Right lobe of liver (tissue), 6 donors: ENCODE measurements at places on chromosomes 7 and 10. TPM values are rescaled to one million over a fixed set of nuclear protein-coding genes. Genes with fewer than 3 reads are reported as not detected.

DNA sequence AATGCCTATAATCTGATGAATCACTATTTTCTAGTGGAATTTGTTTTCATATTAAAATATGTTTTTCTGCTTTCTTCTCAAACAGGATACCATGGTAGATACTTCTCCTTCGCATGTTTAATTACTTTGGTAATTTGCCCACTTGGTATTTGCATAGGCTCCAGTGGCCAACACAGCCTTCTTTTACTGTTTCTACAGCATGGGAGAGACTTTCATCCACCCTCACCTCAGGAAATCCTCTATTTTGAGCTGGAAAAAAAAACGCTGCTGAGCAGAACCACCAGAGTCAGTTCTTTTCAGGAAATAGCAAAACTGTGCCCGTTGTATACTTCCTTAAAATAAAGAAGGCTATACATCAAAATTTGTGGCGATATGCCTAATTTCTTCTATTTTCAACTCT is 213.3 kb downstream of the MDFIC start:
- DNase-seq = no peak

GRCh38 chr7:19368491-19368925 is 223.3 kb upstream of the FERD3L start:
- no peak for DNase-seq

DNA sequence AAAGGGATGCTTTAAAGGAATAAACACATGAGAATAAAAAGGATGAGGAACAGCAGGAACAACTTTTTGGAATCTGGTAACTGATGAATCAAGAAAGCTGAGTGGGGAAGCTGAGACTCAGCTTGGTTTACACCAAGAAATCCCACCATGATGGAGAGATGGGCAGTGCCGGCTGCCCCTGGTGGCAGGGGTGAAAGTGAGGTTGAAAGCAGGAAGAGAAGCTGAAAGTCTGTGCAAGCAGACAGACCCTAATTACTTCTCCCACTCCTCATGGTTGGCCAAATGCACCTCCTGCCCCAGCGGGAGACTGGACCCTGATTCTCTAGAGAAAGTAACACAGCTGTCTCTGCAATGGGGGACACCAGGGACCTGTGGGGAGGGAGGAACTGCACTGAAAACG is 57.6 kb upstream of the NANOS1 start:
- DNase-seq = no peak

- DNase-seq = no peak
Measured at GRCh38 chr7:124779194-124779593, 13.6 kb upstream of the GPR37 start.

DNA sequence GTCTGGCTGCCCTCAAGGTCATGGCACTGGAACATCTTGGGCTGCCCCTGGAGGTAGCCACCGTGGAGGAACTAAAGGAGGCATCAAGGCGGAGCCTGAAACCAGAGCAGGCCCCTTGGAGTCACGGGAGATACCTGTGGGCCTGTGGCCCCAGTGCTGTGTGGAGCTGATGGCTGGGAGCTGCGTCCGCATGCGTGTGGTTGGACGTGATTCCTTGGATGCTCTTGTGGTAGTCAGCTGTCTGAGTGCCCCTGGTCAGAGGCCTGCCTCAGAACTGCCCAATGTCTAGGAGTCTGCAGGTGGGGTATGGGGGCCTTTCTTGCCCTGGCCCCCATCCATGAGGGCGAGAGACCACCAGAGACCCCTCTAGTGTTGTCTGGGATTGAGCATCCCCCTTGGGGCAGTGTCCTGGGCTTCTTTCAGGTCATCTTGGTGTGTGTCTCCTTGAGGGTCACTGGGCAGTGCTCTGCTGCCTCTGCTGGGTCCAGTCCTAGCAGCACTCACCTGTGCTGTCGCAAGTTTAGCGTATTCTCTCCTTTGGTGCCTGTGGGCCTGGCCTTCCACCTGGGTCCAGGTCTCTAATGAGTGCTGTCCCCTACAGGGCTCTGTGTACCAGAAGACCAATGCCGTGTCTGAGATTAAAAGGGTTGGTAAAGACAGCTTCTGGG is 8.1 kb downstream of the PGAM2 start:
- no peak for DNase-seq

DNA sequence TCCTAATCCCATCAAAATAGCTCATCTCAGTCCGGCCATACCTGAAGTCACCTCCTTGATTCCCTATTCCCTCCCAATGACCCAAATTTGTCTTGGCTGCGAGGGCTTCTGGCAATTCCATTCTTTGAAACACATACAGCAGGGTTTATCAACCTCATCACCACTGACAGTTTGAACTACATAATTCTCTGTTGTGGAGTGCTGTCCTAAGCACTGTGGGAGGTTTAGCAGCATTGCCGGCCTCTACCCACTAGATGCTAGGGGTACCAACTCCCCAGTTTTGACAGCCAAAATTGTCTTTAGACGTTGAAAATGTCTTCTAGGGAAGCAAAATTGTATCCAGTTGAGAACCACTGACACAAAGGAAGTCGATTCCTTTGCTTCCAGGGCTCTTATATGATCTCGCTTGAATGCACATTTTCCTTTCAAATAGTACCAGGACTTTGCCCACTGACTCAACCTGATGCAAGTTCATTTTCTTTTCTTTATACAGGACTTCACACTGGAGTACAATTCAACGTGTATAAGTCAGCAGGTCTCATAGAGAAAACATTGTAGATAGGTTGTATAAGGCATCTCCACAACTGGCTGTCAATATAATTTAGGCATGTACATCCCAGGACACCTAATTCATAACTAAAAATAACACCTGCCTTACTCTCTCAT is 133.3 kb downstream of the STRA8 start:
- DNase-seq = no peak

The GPR15LG gene
- not detected for total RNA-seq

The BMPER gene
- total RNA-seq = 14.8 TPM

DNA sequence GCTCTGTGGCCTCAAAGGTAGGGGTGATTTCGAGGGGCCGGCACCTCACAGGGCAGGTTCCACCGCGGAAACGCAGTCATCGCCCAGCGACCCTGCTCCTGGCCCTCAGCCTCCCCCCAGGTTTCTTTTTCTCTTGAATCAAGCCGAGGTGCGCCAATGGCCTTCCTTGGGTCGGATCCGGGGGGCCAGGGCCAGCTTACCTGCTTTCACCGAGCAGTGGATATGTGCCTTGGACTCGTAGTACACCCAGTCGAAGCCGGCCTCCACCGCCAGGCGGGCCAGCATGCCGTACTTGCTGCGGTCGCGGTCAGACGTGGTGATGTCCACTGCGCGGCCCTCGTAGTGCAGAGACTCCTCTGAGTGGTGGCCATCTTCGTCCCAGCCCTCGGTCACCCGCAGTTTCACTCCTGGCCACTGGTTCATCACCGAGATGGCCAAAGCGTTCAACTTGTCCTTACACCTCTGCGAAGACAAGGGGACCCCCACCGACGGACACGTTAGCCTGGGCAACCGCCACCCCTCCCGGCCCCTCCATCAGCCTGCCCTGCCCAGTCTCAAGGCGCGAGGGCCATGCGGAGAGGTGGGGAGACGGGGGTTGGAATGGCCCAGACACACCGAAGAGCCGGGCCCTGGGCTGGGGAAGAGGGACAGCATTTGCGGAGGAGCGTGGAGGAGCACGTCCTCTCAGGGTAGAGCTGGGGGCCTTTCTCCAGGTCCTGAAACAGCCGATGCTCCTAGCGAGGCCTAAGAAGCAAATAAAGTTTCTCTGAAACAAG is 6.0 kb downstream of the SHH start:
- no peak for DNase-seq
